Ovary (tissue), 10 donors: ENCODE measurements at places on chromosomes 16 and 17. TPM values are rescaled to one million over a fixed set of nuclear protein-coding genes. Genes with fewer than 3 reads are reported as not detected.

- H3K27me3 ChIP-seq = no peaks in the 10 kb centered on the region
- no peak overlapping the region for H3K4me3 ChIP-seq
- H3K36me3 ChIP-seq = no peaks in the 10 kb centered on the region
- H3K27ac ChIP-seq = no peak overlapping the region
Observed at GRCh38 chr17:27541301-27542023, 85.2 kb downstream of the KSR1 start.

- no peaks in the 10 kb centered on the region for H3K36me3 ChIP-seq
- no peak for DNase-seq
- H3K27me3 ChIP-seq = no peaks in the 10 kb centered on the region
- H3K4me3 ChIP-seq = no peak overlapping the region
- no peaks in the 10 kb centered on the region for H3K4me1 ChIP-seq
Observed at GRCh38 chr17:9865586-9865985, 39.5 kb downstream of the RCVRN start.

DNA sequence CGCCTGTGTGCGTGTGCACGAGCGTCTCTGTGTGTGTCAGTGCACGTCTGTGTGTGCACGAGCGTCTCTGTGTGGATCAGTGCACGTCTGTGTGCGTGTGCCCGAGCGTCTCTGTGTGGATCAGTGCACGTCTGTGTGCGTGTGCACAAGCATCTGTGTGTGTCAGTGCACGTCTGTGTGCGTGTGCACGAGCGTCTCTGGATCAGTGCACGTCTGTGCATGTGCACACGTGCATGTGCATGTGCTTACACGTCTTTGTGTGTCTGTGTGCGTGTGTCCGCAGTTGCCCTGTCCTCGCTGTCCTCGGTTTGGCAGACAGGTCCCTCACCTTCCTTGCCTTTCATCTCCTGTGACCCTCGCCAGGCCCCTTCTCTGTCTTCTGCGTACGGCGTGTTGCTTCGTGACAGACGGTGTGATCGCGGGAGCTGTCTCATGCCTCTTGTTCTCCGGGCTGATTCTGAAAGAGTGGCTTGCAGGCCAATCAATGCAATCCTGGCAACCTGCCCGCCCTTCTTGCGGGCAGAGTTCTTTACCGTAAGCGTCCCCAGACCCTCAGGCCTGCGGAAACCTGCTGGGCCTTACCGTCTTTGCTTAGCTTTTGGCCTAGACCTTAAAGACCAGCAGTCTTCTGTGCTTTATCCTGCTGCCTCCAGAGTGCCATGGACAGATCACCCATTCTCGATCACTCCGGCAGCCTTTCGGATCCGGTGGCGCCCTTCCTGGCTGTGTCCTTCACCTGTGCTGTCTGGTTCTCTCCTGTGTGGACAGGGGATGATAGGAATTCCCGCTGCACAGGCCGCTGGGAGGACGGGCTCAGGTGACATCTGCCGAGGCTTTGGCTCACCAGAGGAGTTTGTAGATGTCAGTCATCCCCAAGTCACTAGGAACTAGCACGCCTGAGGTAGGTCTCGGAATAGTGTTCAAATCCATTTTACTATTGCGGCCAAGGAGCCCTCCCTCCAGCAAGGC lies 18.5 kb downstream of the MLYCD start:
- no peak overlapping the region for H3K4me3 ChIP-seq
- no peaks in the 10 kb centered on the region for H3K36me3 ChIP-seq
- H3K27me3 ChIP-seq = no peaks in the 10 kb centered on the region
- no peak overlapping the region for H3K27ac ChIP-seq

- H3K36me3 ChIP-seq = no peaks in the 10 kb centered on the region
- peak overlapping the region; percentile 40 for H3K4me3 ChIP-seq
- peaks cover 2% of the 10 kb centered on the region for H3K4me1 ChIP-seq
- no peaks in the 10 kb centered on the region for H3K27me3 ChIP-seq
- no peak overlapping the region for H3K27ac ChIP-seq
- no peak for DNase-seq
Observed at GRCh38 chr17:15943971-15944758, 765 bp upstream of the ADORA2B start.

DNA sequence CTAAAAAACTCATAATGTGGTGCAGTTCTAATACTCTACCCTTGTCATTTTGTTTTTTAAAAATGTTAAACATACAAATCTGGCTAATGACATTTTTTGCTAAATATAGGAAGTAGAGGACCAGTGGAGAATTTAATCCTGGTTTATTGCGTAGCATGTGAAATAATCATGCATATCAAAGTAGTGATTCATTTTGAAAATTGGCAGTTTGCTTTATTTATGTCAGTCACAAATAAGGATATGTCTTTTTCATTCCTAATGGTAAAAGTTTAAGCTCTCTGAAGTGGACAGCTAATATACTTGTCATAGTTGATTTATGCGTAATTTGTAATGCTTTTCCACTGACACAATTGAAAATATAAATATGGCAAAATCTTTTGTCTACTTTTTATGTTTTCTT lies 224.2 kb downstream of the BCAS3 start:
- no peak for DNase-seq
- H3K4me1 ChIP-seq = no peaks in the 10 kb centered on the region
- H3K27me3 ChIP-seq = no peaks in the 10 kb centered on the region
- no peaks in the 10 kb centered on the region for H3K36me3 ChIP-seq
- no peak overlapping the region for H3K27ac ChIP-seq

- H3K27me3 ChIP-seq = no peaks in the 10 kb centered on the region
- H3K36me3 ChIP-seq = no peaks in the 10 kb centered on the region
- no peak overlapping the region for H3K4me3 ChIP-seq
Observed at GRCh38 chr16:1919327-1919998, 1.2 kb upstream of the HS3ST6 start.

The ADGRG1 gene
- polyA plus RNA-seq = 9.1 TPM

GRCh38 chr16:4365014-4365406 lies 6.6 kb upstream of the VASN start:
- no peaks in the 10 kb centered on the region for H3K36me3 ChIP-seq
- no peak overlapping the region for H3K4me3 ChIP-seq
- no peaks in the 10 kb centered on the region for H3K27me3 ChIP-seq
- H3K27ac ChIP-seq = no peak overlapping the region
- peaks cover 13% of the 10 kb centered on the region for H3K4me1 ChIP-seq

GRCh38 chr17:45138911-45139532 lies 3.5 kb downstream of the ACBD4 start:
- no peaks in the 10 kb centered on the region for H3K27me3 ChIP-seq
- no peaks in the 10 kb centered on the region for H3K4me1 ChIP-seq
- no peak overlapping the region for H3K27ac ChIP-seq
- H3K36me3 ChIP-seq = no peaks in the 10 kb centered on the region
- DNase-seq = peak; percentile 30

GRCh38 chr17:8740486-8740885 lies 4.2 kb downstream of the CCDC42 start:
- no peak for DNase-seq
- H3K4me3 ChIP-seq = no peak overlapping the region
- H3K4me1 ChIP-seq = no peaks in the 10 kb centered on the region
- no peak overlapping the region for H3K27ac ChIP-seq
- H3K36me3 ChIP-seq = no peaks in the 10 kb centered on the region
- H3K27me3 ChIP-seq = no peaks in the 10 kb centered on the region

DNA sequence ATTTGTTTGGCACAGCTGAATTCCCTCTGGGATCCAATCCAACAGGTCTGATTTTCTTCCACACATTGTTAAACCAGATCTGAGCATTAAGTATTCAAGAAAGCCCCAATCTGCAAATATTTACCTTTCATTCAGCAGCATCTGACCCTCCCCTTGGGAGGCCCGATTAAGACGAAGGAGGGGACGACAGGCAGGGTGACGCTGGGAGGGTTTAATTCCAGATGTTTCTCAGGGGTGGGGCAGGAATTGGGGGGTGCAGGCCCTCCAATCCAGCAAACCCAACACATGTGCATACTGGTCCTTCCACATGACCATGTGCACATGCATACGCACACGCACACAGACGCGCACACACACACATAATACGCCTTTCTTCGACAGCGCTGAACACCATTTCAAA lies 240.5 kb downstream of the GSG1L start:
- no peaks in the 10 kb centered on the region for H3K36me3 ChIP-seq
- no peaks in the 10 kb centered on the region for H3K27me3 ChIP-seq
- no peak overlapping the region for H3K27ac ChIP-seq
- H3K4me1 ChIP-seq = no peaks in the 10 kb centered on the region

The CNTNAP1 gene
- polyA plus RNA-seq = 7.5 TPM

DNA sequence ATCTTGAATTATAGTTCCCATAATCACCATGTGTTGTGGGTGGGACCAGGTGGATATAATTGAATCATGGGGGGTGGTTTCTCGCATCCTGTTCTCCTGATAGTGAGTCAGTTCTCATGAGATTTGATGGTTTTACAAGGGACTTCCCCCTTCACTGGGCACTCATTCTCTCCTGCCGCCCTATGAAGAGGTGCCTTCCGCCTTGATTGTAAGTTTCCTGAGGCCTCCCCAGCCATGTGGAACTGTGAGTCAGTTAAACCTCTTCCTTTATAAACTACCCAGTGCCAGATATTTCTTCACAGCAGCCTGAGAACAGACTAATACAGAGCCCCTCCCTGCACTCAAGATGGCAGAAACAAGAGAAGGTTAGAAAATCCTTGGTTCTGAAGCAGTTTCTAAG lies 26.4 kb downstream of the LDAF1 start:
- no peaks in the 10 kb centered on the region for H3K27me3 ChIP-seq
- no peaks in the 10 kb centered on the region for H3K36me3 ChIP-seq
- no peak overlapping the region for H3K4me3 ChIP-seq
- DNase-seq = no peak
- no peak overlapping the region for H3K27ac ChIP-seq

DNA sequence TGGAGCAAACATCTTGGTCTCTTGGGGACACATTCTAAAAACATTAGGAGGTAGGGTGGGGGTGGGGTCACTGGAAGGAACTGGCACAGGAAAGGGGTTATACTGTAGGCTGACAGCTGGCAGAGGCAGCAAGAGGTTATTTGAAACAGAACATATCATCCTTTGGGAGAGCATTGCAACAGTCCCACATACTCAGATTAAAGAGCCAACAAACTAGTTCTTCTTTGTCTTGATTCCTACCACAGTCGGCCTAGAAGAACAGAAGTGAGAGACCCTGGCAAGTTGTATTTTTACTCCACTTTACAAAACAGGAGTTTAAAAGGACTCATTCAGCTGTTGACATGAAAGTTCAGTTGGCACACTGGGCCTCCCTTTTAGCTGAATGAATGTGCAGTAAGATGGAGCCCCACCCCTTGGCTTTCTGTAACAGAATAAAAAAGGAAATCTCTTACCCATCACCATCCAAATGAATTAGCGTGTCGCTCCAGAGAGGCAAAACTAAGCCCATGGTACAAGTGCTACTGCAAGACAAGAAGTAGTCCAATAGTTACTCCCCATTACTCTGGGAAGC lies 54.6 kb upstream of the CORO6 start:
- H3K27me3 ChIP-seq = no peaks in the 10 kb centered on the region
- DNase-seq = no peak
- H3K4me1 ChIP-seq = peaks cover 5% of the 10 kb centered on the region
- H3K4me3 ChIP-seq = no peak overlapping the region
- H3K36me3 ChIP-seq = no peaks in the 10 kb centered on the region
- H3K27ac ChIP-seq = no peak overlapping the region

The TNFRSF17 gene
- polyA plus RNA-seq = 0.19 TPM

The MT2A gene
- polyA plus RNA-seq = 16.1 TPM

The MEIOB gene
- 0.27 TPM for polyA plus RNA-seq
